ENCODE measurements at places on chromosomes 1 and 21.

DNA sequence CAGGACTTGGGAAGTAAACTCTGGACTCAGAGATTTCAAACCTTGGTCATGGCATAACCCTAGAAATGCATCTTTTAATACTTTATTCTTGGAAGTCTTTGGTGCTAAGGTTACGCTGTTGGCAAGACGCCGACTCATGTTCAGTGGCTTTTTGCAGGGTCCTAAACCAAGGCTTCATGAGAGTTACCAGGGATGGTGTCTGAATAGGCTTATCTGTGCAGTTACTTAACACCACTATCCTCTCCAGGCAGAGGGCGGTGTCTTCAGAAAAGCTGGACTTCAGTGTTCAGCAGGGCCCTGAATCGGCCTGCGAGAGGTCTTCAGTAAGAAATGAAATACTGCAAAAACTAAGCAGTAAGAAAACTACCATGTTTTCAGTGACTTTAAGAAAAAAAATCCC is 58.3 kb downstream of the SIM2 start:
- no peak for DNase-seq

- no peak for DNase-seq
Observed at GRCh38 chr1:193787061-193787460, 600.6 kb upstream of the B3GALT2 start.

DNA sequence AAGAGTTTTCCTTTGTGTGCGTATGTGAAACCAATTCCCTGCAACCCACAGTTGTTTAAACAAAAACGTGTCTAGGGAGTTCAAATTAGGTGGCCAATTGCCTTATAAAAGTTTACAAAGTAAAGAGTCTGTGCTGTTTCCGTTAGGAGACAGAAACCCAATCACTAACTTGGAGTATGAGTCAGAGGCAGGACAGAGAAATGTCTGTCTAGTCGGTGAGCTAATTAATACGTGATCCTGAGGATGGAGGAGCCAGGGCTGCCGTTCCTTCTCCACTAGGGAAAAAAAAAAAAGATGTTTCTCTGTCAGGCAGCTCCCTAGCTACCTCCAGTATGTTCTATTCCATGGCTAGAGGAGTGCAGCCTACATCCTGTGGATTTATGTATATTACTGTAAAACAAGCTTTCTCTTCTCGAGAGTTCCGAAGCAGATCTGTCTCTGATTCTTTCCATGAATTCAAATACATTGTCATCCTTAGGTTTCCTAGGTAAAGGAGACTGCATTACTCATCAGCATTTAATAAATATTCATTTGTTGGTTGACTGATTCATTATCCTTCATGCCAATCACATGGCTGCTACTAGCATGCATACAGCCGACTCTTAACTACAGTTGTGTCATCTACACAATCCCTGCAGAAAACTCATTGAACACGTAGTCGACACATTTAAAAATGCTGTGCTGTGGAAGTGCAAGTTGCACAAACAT is 430.6 kb downstream of the KIF26B start:
- peak; percentile 76 for DNase-seq

DNA sequence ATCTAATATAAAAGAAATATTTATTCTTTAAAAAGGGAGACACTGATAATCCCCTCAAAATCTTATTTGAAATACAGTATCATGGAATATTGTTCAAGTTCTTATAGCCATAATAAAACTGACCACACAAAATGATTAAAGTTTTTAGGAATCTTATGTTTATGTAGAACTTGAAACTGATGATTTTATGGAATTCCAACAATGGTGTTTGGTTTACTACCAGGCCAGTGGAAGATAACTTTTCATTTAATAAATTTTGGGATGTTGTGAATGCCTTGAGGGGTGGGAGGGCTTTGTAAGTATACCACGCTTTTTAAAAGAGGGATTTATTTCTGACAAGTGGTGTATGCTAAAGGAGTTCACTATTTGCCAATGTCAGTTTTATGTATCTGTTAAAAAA is 87.7 kb downstream of the RAB3GAP2 start:
- peak; percentile 9 for DNase-seq

- DNase-seq, result no peak
Observed at GRCh38 chr21:35674895-35675470, 385.3 kb downstream of the SETD4 start.

- no peak for DNase-seq
Observed at GRCh38 chr1:37438869-37439343, 35.5 kb upstream of the ZC3H12A start.

DNA sequence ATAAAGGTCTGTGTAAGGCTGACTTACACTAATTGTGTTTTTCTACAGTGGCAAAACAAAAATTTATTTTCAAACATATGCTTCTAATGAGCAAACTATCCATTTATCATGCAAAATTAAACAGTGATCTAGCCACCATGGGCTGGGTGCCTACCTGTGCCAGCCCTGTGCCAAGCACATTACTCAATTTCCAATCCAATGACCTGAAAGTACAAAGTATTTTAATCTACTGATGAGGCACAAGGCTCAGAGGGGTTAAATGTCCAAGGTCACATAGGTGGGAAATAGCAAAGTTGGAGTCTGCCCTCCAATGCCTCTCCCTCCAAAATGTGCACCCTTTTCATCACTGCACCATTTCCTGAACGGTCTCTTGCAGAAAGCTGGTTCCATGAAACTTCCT is 279.1 kb upstream of the FMN2 start:
- DNase-seq, result no peak

All from BJ (cell line).